CD4-positive, alpha-beta T cell treated with Interleukin-17A for 1 hour (primary cell): ENCODE measurements at places on chromosomes 4 and X.
A peak's percentile ranks its signal among the peaks of the same experiment; 100 is the strongest.

DNA sequence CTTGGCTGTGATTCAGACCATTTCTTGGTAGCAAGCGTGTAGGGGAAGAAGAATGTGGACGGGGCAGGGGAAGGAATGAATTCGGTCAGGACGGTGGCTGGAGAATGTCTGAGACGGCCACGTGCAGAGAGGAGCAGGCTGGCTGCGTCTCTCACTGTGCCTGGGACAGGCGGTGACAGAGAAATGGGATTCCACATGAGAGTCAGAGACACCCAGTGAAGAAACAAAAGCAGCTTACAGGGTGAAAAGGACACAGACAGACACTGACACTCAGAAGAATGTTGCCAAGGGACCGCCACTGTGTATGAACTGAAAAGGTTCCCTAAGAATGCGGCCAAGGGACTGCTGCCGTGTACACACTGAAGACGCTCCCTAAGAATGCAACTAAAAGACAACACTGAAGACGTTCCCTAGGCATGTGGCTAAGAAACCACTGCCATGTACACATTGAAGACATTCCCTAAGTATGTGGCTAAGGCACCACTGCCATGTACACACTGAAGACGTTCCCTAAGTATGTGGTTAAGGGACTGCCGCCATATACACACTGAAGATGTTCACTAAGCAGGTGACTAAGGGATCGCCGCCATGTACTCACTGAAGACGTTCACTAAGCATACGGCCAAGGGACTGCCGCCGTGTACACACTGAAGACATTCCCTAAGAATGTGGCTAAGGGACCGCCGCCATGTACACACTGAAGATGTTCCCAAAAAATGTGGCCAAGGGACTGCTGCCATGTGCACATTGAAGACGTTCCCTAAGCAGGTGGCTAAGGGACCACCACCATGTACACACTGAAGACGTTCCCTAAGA is 49.1 kb downstream of the DHRSX start:
- DNase-seq: no peak

DNA sequence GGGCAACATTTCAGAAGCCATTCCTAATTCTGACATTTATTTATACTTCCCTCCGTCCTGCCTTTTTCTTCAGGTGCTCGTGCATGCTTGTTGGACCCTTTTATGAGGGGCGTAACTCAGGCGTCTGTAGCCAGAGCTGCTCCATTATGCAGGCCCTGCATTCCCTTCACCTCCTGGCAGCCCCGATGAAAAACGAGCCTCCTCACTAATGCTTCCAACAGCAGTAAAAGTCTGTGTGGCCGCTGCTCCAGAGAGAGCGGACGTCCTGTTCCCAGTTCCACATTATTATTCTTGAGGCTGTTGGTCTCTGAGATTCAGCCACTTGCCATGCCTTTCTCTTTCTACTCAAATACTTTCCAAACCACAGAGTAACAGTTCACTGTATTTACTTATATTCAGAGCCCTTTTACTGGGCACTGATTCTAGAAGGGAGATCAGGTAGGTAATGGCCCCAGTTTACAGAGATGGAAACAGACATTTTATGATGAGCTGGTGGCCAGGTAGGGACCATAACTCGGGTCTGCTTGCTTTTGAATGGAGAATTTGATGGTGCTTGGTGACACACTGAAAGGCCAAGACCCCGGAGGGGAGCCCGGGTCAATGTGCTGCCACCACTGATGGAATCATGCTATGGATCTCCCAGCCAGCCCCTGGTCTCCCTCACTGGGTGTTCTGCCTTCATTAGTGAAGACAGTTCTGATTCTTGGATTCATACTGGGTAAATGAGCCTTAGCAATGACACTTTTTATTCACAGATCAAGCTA is 101.0 kb downstream of the GATB start:
- DNase-seq: no peak

GRCh38 chr4:93896516-93896915 is 68.0 kb downstream of the ATOH1 start:
- no peak for DNase-seq

DNA sequence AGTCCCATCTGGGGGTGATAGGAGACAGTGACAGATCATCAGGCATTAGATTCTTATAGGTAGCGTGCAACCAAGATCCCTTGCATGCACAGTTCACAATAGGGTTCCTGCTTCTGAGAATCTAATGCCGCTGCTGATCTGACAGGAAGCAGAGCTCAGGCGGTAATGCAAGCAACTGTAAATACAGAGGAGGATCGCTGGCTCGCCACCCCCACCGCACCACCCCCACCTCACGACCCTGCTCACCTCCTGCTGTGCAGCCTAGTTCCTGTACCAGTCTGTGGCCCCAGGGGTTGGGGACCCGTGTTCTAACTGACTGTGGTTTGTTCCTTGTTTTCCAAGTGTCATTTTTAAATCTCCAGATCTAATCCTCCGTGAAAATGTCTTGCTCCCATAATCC is 89.0 kb upstream of the MAPK10 start:
- DNase-seq: no peak

GRCh38 chr4:152041295-152041694 is 280.5 kb upstream of the GATB start:
- no peak for DNase-seq

- DNase-seq: no peak
These were observed 32.7 kb upstream of the MXRA5 start for GRCh38 chrX:3379111-3379510.

- DNase-seq: no peak
These were observed 188.4 kb downstream of the SLC7A11 start for GRCh38 chr4:138053641-138054301.

- no peak for DNase-seq
These were observed 443.2 kb upstream of the FGF16 start for GRCh38 chrX:77003956-77004355.

DNA sequence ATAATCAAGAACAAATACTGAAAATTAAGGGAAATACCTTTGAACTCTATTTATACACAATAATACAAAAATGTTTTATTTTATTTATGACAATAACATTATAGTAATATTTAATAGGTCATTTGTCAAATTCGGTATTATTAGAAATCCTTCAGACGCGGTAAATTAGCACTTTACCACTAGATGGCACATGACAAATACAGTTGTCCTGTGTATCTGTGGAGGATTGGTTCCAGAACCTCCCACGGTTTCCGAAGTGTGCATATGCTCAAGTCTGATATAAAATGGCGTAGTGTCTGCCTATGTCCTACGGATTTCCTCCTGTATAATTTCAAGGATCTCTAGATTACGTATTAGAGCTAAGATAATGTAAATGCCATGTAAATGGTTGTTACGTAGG is 8.1 kb upstream of the LINC00632 start:
- peak; percentile 1 for DNase-seq

DNA sequence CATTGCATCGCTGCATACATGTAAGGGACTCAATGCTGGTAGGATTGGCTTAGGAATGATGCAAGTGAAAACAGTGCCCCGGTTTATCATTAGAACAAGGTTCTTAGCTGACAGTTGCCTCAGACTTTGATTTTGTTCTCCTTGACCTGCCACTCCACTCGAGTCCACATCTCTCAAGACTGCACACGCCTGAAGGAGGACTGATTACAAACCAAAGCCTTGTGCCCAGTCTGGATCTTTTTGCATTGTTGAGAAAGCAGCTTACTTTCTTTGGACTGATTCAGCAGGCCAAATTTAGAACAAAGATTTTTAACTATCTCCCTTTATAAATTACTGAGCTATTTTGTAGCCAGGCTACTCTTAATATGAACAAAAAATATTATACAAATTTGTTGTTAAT is 125.6 kb downstream of the PTTG2 start:
- DNase-seq: no peak

DNA sequence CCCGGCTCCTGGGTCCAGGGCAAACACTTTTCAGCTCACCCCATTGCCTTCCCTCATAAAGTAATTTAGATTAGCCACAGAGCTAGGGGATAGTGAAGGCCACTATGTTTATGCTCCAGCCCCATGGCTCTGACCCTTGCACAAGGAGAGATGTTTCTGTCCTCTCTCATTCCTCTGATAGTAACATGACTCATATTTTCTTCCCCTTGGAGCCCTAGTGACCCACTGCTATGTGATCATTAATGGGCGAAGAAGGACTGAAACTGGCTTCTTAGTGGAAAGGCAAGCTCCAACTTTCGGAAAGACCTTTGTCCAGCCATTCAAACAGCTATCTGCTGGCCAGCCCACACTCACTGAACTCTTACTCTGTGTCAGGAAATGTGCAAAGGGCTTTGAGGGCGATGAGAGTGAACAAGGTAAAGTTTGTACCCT is 12.3 kb downstream of the CLDN2 start:
- DNase-seq: no peak

DNA sequence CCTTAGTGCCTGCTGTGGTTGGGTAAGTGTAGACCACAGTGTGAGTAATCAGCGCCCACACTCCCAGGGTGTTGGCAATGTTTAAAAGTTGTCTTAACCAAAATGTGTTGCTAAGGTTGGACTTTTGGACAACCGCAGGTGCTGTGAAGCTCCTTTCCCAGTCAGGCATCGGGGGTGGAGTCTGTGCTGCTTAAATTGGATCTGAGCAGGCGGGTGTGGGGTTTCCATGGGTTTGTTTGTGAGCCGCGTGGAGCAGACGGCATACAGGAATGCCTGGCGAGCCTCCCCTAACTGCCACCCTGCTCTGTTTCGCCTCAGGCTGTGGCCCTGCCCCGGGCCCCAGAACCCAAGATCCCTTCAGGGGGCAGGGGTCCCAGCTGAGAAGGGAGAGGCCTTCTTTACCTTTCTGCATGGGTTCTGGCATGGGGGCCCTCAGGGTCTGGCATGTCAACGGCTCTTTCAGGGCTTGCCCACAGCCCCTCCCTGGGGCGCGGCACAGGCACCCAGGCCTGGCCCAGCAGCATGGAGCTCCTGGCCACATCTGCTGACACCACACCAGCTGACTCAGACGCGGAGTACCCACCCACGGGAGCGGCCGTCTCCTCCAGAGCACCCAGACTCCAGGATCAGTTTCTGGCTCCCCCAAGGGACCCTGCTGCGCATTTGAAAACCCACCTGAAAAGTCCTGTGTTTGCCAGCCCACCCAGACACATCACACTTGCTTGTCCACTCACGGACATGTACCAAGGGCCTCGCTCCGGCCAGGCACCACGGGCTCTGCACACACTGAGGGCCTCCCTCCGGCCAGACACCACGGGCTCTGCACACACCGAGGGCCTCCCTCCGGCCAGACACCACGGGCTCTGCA is 5.1 kb upstream of the SPON2 start:
- peak; percentile 70 for DNase-seq

- no peak for DNase-seq
These were observed 1.0 kb downstream of the FAT4 start for GRCh38 chr4:125315576-125316400.

DNA sequence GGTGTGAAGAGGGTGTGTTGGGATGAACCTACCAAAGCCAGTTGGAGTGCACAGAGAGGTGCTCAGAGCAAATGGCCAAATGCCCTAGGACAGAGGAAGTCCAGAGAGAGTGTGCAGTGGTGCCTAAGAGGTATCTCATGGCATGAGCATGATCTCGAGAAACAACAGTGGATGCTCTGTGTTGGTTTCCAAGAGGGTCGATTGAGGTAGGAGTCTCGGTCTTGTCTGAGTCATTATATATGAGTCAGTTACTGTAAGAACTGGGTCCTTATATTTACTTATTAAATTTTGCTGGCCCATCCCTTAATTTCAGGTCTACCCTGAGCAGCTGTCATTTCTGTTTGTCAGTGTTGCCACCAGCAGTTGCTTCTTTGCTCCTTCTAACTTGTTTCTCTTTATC is 86.6 kb upstream of the TMEM150C start:
- DNase-seq: no peak

- DNase-seq: no peak
These were observed 41.6 kb downstream of the EVC start for GRCh38 chr4:5752376-5753184.

GRCh38 chr4:169314906-169315305 is 44.1 kb upstream of the SH3RF1 start:
- no peak for DNase-seq

DNA sequence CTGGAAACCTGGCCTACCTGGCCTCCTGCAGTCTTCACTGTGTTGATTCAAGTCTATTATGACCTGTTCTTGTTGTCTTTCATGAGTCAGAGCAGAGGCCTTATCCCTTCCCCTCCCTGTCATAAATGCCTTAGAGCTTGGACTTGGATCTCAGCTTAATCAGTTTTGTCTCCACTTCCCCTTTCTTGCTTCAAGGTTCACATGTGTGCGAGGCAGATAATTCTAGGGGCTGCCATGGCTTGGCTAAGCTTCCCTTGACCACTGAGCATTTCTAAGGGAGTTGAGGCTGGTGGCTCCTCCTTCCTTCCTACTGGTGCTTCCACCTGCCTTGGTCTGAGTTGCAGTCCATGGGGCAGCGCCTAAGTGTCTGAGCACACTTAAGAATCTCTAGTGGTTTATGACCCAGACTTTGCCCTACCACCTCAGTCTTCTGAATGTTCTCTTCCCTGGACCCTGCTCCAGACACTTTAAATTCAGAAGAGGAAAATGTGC is 1.7 kb upstream of the HEPH start:
- DNase-seq: no peak

GRCh38 chr4:142480244-142480643 is 365.9 kb downstream of the INPP4B start:
- no peak for DNase-seq

DNA sequence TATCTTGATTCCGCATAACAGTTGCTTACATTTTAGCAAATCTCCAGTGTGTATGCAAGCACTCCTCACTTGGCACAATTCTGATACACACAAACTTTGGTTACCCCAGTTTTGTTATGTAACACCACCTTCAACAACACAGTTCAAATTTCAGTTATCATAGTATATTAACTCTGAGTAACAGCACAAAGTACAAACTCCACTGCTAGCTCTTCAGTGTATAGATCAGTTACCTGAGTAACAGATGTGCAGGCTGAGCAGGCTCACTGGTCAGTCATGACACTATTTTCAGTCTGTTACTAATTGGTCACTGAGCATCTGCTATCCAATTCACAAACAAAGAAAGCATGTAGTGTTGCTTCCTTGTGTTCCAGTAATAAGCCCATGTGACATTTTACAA is 55.4 kb downstream of the PKD2 start:
- DNase-seq: no peak

GRCh38 chr4:121712783-121713182 is 16.0 kb upstream of the ANXA5 start:
- no peak for DNase-seq

DNA sequence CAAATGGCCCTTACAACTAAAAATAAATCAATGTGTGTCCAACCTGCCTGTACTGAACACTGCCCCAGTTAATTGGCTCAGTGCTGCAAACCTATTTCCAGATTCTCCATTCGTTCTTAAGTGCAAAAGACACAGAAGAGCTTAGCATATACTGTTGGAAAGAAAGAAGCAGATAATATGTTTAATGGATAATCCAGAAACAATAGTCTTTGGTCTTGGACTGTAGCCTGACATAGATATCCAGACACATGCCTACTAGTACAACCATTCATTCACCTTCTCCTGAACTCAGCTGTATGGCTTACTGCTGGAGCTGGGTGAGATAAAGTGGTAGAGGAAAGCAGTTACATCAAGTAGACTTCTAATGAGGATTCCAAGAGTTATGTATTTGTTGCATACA is 77.0 kb downstream of the LUZP4 start:
- DNase-seq: no peak
